ENCODE measurements at places on chromosomes 5 and 9.

GRCh38 chr9:134661791-134662142 is 20.2 kb downstream of the COL5A1 start:
- DNase-seq = no peak

DNA sequence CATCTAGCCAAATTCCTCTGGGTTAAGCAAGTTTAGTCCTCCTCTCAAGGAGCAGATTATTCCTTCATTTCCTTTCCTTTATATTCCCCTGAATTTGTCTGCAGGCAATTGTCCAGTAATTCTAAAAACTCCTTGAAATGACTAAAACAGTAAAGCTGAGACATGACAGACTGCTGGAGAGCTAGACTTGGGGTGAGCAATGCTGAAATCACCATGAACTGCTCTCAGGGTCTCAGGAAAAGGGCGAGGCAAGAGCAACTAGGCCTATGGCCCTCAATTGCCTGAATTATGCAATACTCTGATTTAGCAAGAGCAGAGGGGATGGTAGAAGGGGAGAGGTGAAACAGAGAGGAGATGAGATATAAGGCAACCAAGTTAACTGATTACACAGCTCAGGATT is 172.9 kb upstream of the NREP start:
- DNase-seq = no peak

DNA sequence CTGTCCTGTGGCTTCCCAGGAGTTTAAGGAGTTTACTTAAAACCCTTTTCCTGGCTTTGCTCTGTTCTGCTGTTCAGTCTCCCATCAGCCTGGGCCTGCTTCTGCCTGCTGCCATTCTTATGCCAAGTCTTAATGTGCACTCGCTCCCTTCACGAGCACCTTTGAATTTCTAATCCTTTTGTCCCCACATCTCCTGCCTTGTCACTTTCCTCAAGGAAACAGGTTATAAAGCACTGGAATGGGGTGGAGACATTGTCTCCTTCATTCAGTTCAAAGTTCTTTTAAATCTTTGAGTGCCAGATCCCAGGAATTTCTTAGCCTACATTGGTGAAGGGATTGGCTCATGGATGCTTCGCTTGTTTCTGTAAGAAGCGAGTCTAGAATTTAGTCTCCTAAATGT is 87.2 kb upstream of the LIFR start:
- DNase-seq = no peak

DNA sequence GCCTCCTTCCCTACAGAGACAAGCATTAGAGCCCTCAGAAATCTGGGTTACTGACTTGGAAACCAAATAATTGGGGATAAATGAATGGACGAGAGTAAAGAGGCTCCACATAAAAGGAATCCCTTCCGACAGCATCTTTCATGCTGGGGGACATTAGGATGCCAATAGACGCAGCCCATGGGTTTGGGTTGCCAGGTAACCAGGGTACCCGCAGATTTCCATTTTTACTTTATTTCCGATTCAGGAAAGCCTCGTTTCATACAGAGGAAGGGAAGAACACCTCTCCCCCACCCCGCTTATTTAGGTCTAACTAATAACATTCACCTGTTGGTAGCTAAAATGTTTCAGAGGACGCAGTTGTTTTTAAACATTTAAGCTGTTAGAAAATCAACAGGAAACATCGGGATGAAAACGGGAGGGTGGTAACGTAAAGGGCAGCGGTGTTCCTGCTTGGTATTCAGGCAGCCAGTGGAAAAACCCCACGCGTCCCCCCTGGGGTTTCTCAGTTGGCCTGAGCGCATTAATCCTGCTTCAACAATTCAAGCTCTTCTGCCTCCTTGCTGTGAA is 179.5 kb downstream of the YTHDC2 start:
- DNase-seq = no peak

DNA sequence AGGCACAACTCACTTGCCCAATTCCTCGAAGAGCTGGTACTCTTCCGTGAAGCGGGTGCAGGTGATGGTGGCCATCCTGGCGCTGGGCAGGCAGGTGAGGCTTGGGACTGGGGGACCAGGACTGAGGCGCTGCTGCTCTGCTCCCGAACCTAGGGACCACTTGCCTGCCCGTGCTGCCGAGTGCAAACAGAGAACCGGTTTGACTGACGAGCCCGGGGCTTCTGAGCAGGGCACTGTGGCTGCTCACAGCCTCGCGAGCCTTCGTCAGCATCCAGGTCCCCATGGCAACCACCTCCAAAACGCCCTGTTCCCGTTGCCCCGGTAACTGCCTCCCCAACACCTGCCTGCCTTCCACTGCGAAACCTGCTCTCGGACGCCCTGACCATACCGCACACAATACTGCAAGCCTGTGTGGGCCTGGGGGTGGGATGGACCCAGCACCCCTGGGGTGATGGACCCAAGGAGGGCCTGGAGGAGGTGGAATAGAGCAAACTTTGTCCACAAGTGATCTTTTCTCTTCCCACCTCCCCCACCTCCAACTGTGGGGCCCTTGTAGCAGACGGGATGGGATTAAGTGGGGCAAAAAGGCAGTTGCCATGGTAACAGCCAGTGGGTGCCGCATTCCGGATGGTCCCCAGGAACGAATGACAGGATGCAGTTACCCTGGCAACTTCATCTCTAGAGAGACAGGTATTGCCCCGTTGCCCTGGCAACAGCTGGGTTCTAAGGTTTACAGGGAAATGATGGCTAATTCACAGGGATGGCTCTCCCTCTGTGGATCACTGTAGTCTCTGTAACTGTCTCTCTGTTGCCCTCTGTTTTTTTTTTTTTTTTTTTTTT is at the start of gene CAMK2A:
TSS of gene CAMK2A (minus strand) at position 223 of the 840 bp plus-strand sequence. CDS start at position 75, 148 bp downstream.
- DNase-seq = no peak

DNA sequence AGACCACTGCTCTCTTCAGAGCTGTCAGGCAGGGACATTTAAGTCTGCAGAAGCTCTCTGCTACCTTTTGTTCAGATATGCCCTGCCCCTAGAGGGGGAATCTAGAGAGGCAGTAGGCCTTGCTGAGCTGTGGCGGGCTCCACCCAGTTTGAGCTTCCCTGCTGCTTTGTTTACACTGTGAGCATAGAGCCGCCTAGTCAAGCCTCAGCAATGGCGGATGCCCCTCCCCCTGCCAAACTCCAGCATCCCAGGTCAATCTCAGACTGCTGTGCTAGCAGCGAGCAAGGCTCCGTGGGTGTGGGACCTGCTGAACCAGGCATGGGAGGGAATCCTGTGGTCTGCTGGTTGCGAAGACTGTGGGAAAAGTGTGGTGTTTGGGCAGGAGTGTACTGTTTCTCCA is 59.9 kb downstream of the CAVIN4 start:
- DNase-seq = no peak

GRCh38 chr9:127968700-127969383 is 11.9 kb downstream of the EEIG1 start:
- DNase-seq = no peak

DNA sequence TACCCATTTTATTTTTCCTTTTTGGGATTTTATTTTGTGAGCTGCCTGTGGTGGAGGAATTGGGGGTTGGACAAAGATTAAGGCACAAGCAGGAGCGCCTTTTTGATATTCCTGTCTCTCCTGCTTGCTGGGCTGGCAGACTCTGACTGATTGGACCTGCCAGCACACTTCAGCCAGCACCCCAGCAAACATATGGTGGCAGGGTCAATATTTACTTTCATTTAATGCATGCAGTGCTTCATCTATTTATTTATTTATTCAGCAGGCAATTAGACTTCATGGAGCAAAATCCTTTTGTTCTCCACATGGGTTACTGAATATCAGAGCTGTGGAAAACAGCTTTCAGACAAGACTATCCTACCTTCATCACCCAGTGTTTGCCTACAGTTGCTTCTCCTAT is 48.4 kb upstream of the EPB41L4A start:
- no peak for DNase-seq

DNA sequence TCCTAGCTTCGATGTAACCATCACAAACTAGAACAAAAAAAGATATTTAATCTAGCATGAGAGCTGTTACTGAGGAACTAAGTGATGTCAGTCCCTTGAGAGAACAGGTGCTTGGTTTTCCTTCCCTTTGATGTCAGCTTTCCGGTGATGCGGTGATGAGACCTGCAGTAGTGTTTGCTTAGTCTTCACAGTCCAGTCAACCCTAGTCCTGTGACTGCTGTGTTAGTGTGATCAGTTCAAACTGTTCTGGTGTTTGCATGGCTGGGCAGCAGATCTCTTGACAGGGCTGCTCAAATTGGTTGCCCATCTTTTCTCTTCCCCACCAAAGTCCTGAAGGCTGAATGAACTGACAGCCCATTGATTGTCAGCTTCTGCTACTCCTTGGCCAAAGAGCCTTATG is 608.6 kb upstream of the DAB2 start:
- DNase-seq = no peak

DNA sequence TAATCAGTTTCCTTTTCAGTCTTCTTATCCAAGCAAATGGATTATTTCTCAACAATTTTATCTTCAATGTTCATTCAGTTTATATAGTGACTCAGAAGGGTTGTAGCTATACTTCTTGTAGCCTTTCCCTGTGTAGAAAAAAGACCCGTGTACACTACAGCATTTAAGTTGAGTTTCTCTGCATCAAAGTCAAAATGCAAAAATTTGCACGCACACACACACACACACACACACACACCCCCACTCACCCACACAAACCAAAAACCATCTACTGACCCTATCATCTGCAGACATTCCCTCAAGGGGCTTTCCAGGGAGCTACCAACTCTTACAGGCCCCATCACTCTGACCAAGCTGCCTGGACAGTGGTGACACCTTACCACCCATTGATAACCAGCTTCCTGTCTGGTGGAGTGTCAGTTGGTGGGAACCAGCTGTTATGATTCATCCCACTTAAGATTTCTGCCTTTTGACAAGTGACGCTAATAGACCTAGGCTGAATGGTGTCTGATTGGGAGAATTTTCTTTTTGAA is 12.2 kb upstream of the ELL2 start:
- DNase-seq = no peak

DNA sequence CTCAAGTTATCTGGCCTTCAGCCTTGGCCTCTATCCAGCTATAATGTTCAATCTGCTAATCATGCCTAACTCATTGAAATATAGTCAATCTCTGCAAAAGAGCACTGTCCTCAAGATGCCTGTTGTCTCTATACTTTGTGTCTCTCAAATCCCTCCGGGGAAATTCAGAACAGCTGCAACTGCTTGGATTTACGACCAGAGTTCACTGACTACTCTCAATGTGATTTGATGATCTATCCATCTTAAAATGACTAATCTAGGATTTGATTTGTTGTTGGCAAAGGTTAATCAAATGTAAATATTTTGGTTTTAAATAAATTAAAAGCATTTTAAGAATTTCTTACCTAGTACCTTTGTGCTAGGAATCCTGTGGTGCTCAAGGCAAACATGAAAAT is 40.9 kb downstream of the SVEP1 start:
- DNase-seq = no peak

- DNase-seq = no peak
Observed at GRCh38 chr9:76608575-76609273, 149.7 kb downstream of the GCNT1 start.

GRCh38 chr5:171444582-171444981 is 25.1 kb downstream of the FGF18 start:
- DNase-seq = no peak

- no peak for DNase-seq
Observed at GRCh38 chr9:83472221-83472665, 66.0 kb downstream of the FRMD3 start.

- no peak for DNase-seq
Observed at GRCh38 chr5:144522698-144523097, 352.0 kb downstream of the KCTD16 start.

DNA sequence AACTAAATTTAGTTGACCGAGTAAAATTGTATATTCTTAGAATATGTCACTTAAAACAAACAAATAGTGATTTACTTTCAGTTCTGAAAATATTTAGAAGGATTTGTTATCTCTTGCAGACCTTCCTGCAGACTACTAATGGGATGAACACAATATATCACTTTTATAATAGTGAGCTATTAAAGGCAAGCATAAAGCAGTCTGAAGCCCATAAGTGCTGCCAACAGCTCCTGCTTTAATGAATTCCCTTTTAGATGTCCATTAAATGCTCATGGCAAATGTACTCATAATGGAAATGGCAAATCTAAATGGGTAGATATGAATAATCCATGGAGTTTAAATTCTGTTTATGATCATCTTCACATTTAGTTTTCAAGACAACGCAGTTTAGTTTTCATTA is 170.2 kb downstream of the RANBP17 start:
- DNase-seq = no peak

- DNase-seq = no peak
Observed at GRCh38 chr9:116300360-116300870, 146.8 kb downstream of the PAPPA start.

DNA sequence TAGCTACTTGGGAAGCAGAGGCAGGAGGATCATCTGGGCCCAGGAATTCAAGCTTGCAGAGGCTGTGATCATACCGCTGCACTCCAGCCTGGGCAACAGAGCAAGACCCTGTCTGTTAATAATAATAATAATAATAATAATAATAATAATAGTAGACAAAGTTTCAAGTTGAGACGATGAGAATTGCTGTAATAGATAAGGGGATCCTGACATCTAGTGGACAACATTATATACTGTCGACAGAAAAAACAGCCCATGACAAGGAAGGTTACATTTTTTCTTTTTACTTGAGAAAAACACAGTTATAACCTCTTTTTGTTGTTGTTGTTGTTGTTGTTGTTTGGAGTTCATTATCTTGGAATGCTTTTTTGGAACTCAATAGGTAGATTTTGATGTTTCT is 35.3 kb downstream of the NDFIP1 start:
- DNase-seq = no peak

GRCh38 chr9:92404042-92404836 is at the start of gene OGN:
OGN (minus strand) TSS chr9:92404578; CDS start chr9:92403407, 1,171 bp downstream.
- DNase-seq = no peak

DNA sequence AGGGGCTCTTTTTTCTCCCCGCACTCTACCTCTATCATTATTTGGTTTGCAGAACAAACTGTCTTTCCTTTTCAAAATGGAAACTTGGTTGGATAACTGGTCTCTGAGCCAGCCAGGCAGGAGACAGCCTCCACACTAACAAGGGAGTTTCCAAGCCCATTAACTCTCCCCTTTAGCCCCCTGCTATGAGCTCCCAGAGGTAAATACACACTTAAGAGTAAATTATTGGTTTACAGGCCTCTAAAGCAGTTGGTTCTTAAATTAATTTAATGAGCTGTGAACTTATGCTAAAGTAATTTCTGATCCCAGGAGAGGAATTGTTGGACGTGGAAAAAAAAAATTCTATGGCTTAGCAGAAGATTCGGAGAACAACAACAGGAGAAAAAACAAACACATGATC is 30.3 kb downstream of the EPB41L4A start:
- no peak for DNase-seq

DNA sequence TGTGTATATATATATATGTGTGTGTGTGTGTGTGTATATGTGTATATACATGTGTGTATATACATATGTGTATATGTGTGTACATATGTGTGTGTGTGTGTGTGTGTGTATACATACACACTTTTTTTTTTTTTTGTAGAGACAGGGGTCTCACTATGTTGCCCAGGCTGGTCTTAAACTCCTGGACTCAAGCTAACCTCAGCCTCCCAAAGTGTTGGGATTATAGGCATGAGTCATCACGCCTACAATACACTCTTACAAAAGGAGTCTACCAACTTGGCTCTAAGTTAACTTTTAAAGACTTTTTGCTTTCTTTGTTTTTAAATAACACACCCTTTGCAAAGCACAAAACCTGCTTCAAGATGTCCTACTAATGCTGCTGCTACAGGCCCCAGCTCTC is 2.1 kb downstream of the C9orf78 start:
- DNase-seq = no peak

- no peak for DNase-seq
Observed at GRCh38 chr9:90827181-90827871, 25.7 kb downstream of the SYK start.
